ENCODE measurements at places on chromosomes 13 and 19.

- DNase-seq = no peak
These were observed 6.0 kb downstream of the RNASEH2B start for GRCh38 chr13:50915565-50915964.

DNA sequence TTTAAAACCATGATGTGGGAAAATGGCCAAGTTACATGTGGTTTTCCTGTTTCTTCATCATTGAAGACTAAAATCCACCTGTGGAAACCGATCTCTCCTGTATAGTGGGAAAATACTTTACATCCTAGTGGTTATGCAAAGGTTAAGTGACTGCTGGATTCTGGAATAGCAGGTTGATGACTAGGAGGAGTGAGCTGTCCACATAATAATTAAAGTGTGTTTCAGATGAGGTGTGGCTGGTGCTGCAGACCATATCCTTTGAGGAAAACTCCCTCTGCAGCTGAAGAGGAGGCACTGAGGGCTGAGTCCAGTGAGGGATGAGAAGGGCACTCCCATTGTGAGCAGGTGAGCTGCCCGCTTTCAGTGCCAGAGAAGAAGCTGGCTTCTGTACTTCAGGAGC is 43.2 kb downstream of the DCLK1 start:
- no peak for DNase-seq

- no peak for DNase-seq
These were observed 2.2 kb downstream of the C13orf46 start for GRCh38 chr13:113971471-113972231.

DNA sequence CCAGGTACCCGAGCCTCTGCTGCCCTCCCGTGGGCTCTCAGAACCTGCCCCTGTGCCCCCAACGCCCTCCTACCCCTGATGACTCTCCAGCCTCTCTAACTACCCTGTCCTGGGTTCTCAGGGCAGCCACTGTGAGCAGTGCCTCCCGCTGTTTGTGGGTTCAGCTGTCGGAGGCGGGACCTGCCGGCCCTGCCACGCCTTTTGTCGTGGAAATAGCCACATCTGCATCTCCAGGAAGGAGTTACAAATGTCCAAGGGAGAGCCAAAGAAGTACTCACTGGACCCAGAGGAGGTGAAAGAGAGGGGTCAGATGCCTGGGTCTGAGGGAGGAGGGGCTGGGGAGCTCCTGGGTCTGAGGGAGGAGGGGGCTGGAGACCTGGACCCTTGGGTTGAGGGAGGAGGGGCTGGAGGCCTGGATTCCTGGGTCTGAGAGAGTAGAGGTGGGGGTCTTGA is 20.0 kb downstream of the CNFN start:
- no peak for DNase-seq

DNA sequence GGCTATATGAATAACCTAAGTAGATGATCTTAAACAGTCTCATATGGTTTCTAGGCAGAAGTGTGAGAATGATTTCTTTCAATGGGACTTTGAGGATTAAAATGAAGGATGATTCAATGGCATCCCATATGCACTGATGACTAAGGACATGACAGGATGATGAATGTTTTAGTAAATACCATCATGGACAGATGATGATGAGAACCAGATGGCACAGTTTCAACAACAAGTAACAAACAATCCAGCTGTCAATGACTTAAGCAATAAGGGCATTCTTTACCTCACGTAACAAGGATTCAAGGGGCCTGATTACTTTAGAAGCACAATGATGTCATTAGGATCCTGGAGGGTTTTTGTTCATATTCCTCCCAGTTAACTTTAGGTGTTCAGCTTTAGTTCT is 2678.4 kb downstream of the PCDH9 start:
- no peak for DNase-seq

DNA sequence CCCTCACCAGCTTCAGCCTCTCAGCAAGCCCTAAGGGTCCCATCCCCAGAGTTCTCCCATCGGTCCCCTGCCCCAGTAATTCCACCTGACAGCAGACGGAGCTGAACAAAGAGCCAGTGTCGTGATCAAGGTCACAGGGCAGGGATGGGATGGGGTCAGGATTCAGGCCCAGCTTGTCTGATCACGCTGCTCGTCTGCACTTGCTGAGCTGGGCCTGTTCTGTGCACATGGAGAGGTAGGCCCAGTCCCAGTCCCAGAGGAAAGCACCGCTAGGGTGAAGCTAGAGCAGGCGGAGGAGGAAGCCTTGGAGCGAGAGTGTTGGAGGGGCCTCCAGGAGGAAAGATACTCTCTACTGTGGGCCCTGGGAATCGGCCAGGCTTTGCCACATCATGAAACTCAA is 7.1 kb upstream of the RBM42 start:
- DNase-seq = no peak

DNA sequence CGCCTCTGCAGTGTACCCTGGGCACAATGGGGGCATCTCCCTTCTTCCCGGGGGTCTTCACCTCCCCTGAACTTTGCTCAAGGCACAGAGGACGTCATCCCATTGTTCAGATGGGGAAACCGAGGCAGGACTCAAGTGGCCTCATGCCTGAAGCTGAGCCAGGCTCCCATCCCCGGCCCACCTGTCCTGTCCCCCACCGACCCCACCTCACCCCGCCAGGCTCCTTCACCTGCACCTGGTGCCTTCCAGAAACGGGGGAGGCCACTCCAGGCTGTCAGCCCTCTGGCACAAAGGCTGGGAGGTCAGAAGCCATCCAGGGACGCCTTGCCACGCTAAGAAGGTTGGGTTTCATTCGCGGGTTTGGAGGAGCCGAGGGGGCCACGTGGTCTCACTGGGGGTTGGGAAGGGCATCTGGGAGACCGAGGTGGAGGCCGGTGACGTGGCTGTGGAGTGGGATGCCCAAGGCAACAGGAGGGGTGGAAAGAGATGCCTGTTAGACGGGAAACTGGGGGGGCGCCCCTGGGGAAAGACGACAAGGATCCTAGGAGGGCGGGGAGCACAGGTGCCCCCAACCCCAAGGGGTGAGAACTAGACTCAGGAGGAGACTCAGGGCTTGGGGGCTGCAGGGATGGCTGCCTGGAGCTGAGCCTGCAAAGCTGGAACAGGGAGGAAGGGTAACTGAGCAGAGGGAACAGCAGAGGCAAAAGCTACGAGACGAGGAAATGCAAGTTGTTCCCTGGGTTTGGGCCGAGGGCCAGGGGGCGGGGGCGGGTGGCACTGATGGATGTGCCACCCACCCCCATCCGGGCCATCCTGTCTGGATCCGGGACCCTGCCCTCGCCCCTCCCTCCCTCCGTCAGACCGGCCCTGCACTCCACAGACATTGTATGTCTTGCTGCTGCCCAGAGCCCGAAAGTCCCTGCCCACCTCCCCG is 6.0 kb upstream of the TCF3 start:
- DNase-seq = no peak

DNA sequence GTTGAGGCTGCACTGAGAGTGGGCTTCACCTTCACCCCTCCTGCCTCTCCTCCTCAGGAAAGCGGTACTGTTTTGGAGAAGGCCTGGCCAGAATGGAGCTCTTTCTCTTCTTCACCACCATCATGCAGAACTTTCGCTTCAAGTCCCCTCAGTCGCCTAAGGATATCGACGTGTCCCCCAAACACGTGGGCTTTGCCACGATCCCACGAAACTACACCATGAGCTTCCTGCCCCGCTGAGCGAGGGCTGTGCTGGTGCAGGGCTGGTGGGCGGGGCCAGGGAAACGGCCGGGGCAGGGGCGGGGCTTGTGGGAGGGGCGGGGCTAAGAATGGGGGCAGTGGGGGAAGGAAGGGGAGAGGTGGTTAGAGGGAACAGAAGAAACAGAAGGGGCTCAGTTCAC is 7.5 kb downstream of the CYP2A13 start:
- DNase-seq = no peak

DNA sequence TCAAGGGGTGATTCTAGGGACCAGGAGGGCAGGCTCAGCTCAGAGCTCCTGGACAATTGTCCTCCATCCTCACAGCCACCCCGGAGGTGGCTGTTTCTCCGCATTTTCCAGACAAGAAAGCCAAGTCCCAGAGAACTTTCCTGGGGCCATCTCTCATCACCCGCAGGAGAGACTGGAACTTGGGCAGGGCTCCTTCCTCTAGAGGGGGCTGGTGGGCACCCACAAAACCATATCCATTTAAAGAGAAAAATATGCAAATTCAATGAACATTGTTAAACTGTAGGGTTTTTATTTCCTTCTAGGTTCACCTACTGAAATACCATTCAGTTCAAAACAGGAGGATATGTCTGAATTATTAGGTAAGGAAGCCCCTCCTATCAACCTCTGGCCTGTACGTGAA is 16.6 kb downstream of the SPACA7 start:
- DNase-seq = no peak

GRCh38 chr13:75687150-75687763 is 51.1 kb downstream of the LMO7 start:
- DNase-seq = no peak

DNA sequence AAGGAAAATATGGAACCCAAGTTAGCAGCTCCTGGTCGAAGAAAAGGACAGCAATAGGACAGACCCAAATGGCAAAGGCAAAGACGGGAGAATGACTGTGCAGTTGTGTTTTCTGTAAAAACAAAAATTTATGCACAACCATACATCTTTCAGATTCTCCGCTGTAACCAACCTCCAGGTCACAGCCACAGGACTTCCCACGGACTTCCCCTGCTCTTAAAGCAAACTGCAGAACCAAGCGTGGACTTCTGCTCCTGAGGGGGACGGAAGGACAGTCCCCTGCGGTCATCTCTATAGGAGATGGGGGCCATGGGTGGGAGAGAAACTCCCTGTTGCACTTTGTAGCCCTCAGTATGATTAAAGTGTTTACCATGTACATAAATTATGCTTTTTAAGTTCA is 2.5 kb downstream of the GRTP1 start:
- no peak for DNase-seq

DNA sequence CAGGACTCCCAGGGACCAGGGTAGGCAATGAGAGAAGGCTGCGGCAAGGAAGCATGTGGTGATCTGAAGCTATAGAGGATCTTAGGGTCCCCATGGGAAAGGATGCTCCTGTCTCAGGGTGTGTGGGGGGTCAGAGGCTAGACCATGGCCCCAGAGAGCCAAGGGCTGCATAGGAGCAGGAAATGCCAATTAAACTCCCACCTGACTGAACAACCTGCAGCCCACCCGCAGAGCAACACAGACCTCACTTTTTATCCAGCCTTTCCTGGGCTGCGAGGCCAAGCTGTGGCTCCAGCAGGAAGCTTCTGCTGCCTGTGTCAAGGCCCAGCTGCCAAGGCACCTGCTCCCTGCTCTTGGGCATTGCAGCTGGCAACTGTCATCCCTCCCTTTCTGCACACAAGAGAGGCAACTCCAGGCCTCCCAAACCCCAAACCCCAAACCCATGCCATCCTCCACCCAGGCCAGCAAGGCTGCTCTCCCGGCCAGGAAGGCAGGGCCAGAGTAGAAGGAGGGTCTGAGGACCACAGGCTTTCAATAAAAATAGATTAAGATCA is 290.1 kb downstream of the FOXO1 start:
- DNase-seq = no peak

GRCh38 chr19:36572593-36573019 is 486 bp downstream of the ZNF529 start:
- DNase-seq = no peak

GRCh38 chr13:71877256-71877653 is 10.3 kb upstream of the DACH1 start:
- DNase-seq = peak; percentile 32

DNA sequence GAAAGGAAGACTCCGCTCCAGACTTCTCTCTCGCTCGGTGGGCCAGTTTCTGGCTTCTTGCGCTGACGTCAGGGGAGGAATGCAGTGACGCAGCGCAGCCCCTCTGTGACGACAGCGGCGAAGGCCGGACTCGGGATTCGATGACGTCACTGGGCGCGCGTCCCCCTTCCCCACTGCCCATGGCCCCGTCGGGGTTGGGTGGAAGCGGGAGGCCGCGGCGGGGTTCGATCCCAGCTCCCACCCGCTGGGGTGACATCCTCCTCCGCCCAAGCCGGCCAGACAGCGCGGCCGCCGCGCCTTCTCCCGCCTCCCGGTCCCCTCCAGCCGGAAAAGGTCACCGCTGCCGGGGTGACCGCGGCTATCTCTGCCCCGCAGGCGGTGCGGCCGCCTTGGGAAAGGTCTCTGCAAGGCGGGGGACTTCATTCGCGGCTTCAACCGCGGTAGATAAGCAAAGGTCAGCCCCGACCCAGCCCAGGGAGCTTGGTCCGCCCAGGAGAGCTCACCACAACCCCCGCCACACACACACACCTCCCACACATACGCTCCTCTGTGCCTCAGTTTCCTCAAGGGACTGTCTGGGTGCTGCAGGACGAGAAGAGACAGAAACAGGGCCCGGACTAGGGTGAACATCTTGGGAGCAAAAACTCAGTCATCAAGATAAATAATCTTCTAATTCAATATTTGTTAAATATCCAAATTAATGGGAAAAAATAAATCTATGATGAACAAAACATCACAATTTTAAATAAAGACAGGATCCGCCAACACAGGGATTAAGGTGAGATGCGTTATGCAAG is 844 bp upstream of the RFX1 start:
- DNase-seq = no peak

GRCh38 chr19:47719047-47719859 is 6.0 kb downstream of the EHD2 start:
- DNase-seq = no peak

GRCh38 chr19:55579766-55580621 is 654 bp downstream of the ZNF579 start:
- DNase-seq = peak; percentile 54

GRCh38 chr13:93794197-93794885 is 567.7 kb downstream of the GPC6 start:
- DNase-seq = no peak

GRCh38 chr13:71593566-71593965 is 273.4 kb downstream of the DACH1 start:
- no peak for DNase-seq

GRCh38 chr19:7506385-7507328 is 9.2 kb upstream of the ZNF358 start:
- peak; percentile 96 for DNase-seq

- DNase-seq = no peak
These were observed 102.1 kb upstream of the TSC22D1 start for GRCh38 chr13:44678197-44678596.

DNA sequence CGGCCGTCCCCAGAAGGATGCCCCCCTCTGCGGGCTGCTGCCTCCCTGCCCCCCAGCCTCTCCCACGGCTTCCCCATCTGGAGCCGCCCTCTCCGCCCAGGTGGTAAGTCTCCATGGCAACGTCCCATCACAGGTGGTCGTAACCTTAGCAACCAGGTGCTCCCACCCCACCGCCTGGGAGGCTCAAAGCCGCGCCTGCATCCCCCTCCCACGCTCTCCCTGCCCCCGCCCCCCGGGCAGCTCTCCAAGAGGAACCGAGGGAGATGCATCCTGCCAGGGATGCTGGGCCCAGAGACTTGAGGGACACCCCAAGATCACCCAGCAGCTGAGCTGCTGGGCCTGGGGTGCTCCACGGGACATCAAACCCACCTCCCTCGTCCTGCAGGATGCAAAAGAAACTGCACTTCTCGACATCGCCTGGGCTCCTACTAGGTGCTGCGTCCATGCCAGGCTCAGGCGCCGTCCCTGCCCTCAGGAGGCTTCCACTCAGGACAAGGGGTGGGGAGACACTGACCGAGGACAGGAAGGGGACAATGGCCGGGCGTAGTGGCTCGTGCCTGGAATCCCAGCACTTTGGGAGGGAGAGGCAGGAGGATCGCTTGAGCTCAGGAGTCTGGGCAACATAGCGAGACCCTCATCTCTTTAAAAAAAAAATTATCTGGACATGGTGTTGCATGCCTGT is 5.0 kb upstream of the LINGO3 start:
- DNase-seq = no peak
